ENCODE measurements at places on chromosomes 3 and 15.

- no peak for DNase-seq
Observed at GRCh38 chr3:86708893-86709292, 282.1 kb downstream of the VGLL3 start.

DNA sequence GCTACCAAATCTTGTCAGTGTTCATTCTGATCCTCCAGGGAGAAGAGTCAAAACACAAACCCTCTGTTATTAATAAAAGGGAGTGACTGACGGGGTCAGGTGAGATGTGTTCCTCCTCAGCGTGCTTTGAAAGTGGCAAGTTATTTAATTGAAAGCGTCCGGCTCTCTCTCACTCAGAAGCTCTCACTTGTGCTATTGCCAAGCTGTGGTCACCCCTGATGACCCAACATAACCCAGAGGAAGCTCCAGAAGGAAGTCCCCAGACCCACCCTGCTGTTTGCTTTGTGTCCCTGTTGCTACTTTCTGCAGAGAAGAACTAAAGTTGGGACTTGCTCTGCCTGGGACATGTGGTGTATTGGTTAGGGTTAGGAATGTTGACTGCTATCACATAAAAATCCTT lies 235.6 kb downstream of the EDEM1 start:
- DNase-seq = no peak

- DNase-seq = no peak
Observed at GRCh38 chr15:57152666-57153539, 223.4 kb upstream of the CGNL1 start.

DNA sequence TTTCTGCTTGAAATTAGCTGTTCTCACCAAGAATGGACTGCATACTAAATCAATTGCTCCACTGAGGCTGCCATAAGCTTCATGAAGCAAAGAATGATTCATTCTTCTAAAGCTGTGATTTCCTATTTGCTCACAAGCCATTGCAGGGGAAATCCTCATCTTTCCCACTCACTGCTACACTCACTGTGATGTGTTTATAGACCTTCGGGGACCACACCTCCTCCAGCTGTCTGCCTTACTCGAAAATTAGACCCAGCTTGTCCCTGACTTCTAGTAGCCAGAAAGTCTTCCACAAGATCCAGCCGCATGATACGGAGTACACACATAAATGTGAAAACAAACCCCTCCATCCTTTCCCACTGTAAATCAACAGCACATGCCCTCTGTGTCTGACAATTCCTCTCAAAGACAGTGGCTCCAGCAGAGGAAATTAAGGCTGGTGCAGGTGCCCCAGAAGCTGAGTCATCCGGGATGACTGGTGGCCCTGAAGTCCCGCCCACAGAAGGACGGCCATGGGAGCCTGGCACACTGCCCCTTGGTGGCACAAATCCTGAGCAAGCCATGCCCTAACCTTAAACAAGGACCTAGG lies 172.0 kb downstream of the STT3B start:
- DNase-seq = no peak

GRCh38 chr3:63768386-63768785 lies 50.7 kb upstream of the C3orf49 start:
- no peak for DNase-seq

- DNase-seq = no peak
Observed at GRCh38 chr3:72698154-72698917, 149.9 kb downstream of the SHQ1 start.

DNA sequence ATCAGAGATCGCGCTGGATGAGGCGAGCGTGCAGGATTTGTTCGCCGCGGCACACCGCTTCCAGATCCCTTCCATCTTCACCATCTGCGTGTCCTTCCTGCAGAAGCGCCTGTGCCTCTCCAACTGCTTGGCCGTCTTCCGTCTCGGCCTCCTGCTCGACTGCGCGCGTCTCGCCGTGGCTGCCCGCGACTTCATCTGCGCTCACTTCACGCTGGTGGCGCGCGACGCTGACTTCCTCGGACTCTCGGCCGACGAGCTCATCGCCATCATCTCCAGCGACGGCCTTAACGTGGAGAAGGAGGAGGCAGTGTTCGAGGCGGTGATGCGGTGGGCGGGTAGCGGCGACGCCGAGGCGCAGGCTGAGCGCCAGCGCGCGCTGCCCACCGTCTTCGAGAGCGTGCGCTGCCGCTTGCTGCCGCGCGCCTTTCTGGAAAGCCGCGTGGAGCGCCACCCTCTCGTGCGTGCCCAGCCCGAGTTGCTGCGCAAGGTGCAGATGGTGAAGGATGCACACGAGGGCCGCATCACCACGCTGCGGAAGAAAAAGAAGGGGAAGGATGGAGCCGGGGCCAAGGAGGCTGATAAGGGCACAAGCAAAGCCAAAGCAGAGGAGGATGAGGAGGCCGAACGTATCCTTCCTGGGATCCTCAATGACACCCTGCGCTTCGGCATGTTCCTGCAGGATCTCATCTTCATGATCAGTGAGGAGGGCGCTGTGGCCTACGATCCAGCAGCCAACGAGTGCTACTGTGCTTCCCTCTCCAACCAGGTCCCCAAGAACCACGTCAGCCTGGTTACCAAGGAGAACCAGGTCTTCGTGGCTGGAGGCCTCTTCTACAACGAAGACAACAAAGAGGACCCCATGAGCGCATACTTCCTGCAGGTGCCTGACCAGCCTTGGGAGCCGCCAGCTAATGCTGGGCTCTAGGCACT lies 819 bp downstream of the KLHL40 start:
- no peak for DNase-seq

- no peak for DNase-seq
Observed at GRCh38 chr3:124777762-124778470, 47.7 kb downstream of the UMPS start.

GRCh38 chr3:197424266-197424665 lies 125.9 kb upstream of the DLG1 start:
- DNase-seq = no peak

GRCh38 chr3:68878322-68878721 lies 54.0 kb downstream of the TAFA4 start:
- no peak for DNase-seq

DNA sequence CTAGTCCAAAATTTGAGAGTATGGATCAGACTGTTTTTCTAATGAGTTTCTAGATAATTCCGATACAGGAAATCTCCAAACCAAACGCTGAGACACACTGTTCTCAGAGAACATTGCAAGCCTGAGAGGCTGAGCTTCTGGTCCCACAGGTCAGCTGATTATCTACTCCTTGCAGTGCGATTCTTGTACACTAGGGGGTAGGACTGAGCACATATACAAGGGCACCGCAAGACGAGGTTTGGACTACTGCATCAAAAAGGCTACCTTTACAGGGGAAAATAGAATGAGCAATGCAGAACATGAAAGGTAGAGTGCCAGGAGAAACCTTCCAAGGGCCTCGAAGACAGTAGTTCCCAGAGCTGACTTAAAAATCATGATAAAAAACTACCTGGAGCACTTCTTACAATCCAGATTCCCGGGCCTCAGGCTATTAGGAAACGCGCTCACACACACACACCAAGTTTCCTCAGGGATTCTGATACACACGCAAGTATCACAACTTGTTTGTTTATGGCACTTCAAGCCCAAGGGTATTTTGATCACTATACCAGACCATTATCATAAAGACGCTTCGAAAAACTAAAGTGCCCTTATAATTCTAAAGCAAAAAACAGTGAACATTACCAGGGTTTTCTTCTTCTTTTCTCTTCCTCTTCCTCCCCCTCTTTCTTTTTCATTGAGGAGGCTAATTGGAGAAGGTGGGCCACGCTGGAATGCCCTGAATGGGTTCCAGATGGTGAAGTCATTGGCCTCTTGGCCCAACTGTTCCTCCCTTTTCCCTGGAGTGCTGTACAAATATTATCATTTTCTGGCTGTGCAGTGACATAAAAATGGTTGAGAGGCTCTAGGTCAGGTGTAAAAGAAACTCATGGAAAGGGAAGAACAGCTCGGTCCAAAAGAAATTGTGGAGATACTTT lies 61.8 kb downstream of the SLC12A8 start:
- DNase-seq = peak; percentile 41

GRCh38 chr3:29754346-29754745 lies 473.5 kb downstream of the RBMS3 start:
- DNase-seq = no peak

DNA sequence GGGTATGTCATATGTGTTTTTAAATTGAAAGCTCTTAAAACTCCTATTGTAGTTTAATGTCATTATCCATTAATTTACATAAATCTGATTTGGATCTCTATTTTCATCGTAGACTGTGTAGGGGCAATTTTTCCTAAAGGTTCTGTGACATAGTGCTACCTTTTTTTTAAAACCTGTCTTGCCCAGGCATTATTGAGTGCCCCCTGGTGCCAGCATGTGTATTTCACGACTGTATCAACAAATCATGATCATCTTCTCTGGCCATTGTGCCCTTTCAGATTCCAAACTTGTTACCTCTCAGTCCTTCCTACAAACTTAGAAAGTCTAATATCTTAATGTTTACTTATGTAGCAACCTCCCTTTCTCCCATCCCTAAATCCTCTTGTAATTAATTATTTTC lies 97.2 kb upstream of the FLNB start:
- DNase-seq = no peak

DNA sequence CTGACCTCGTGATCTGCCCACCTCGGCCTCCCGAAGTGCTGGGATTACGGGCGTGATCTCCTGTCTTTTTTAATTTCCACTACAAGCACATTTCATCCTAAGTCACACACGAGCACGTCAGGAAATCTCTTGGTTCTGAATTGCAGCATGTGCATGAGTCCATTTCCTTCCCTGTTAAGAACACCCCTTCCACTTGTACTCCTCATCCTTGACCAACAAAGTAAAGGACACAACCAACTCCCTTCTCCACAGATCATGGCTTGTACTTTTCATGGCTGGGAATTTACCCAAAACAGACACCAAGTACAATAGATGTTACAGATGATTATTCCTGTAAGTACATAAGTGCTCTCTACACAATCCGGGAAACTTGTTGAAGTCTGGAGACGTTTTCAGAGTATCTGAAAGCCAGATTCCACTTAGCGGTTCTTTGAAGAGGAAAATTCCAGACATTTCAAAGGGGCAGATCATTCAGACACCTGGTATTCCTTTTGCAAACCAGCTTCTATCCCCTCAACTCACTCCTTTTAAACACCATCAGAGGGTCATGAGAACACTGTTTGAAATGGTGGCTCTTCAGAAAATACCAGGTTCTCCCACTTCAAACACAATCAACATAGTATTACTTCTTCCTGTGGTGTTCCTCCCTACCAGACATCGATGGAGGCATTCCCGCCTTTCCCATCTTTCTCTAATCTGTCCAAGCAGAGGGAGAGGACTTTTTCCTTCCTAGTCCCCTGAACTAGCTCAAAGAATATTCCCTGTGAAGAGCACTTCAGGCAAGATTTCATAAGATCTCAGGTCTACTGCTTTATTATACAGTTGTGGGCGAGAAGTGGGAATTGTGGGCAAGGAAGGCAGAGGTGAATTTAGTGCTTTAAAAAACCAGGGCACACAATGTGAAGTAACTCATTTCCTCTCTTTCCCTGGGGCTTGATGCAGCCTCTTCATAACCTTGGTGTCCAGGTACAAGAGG lies 80.1 kb upstream of the TSC22D2 start:
- no peak for DNase-seq

GRCh38 chr15:79403501-79403900 lies 28.6 kb upstream of the MINAR1 start:
- no peak for DNase-seq

DNA sequence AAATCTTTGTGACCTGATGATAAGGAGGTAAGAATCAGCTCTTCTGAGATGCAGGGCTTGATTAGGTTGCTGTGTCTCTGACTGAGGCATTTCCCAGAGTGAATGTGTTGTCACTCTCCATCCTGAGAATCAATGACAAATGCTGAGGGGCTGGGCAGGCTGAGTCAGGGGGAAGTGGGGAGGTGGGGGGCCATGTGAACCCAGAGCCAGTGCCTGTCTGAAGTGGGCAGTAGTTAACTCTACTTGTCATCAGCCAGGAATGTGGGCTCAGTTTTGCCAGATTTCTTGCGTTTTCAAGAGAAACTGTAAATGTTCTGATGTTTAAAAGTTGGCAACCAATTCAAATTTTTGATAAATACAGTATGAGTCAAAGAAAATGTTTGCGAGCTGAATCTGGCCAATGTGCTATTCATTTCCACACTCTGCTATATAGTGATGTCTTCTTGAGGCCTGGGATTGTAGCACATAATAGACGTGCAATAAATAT lies 3.1 kb upstream of the BNC1 start:
- DNase-seq = no peak

DNA sequence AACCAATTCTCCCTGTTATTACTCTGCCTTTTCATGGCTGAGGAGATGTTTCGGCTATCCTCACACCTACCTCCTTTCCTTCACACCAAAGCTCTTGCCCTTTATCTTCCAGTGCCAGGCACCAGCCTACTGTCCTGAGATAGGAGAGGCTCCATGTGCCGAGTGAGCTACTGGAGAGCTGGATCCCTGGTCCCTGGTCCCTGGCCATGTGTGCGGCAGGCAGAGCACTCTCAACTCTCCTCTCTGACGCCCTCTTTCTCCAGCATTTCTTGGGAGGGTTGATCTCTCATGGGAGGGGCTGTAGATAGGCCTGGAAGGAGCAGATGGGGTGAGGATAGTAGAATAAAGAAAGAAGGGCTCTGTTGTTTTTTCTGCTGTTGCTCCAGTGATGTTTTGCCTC lies 277.1 kb upstream of the UMPS start:
- no peak for DNase-seq

GRCh38 chr15:25879438-25879837 lies 16.3 kb upstream of the ATP10A start:
- DNase-seq = no peak

GRCh38 chr3:78868570-78868969 lies 899.2 kb downstream of the ROBO1 start:
- DNase-seq = no peak

- DNase-seq = no peak
Observed at GRCh38 chr15:75508840-75509532, 57.5 kb upstream of the SIN3A start.

DNA sequence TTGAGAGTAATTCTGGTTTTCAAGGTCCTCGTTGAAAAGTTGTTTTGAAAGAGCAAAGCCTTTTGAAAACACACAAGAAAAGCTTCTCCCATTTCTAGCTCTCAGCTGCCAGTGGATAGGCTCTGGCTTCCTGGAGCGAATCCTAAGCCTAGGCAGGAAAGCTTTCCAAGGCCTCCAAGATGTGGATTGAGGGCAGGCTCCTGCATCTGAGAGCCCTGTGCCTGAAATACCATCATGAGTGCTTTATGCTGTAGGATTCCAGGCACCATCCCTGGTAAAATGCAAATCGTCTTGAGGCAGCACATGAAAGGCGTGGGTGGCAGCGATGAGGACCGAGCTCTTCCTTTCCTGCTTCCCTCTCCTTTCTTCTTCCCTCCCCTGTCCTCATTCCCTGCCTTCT lies 60.7 kb upstream of the CORO2B start:
- DNase-seq = no peak

- no peak for DNase-seq
Observed at GRCh38 chr15:75782926-75783325, 60.3 kb upstream of the UBE2Q2 start.

Measured in NCI-H1694 (cell line).